ENCODE measurements at places on chromosomes 2 and 18.

GRCh38 chr2:96882230-96882629, 12.3 kb upstream of the SEMA4C start:
- no peak for DNase-seq

- DNase-seq, result no peak
These were observed 219.3 kb downstream of the PIEZO2 start for GRCh38 chr18:10930076-10930475.

GRCh38 chr2:191218292-191218898, 26.8 kb upstream of the MYO1B start:
- peak; percentile 6 for DNase-seq

DNA sequence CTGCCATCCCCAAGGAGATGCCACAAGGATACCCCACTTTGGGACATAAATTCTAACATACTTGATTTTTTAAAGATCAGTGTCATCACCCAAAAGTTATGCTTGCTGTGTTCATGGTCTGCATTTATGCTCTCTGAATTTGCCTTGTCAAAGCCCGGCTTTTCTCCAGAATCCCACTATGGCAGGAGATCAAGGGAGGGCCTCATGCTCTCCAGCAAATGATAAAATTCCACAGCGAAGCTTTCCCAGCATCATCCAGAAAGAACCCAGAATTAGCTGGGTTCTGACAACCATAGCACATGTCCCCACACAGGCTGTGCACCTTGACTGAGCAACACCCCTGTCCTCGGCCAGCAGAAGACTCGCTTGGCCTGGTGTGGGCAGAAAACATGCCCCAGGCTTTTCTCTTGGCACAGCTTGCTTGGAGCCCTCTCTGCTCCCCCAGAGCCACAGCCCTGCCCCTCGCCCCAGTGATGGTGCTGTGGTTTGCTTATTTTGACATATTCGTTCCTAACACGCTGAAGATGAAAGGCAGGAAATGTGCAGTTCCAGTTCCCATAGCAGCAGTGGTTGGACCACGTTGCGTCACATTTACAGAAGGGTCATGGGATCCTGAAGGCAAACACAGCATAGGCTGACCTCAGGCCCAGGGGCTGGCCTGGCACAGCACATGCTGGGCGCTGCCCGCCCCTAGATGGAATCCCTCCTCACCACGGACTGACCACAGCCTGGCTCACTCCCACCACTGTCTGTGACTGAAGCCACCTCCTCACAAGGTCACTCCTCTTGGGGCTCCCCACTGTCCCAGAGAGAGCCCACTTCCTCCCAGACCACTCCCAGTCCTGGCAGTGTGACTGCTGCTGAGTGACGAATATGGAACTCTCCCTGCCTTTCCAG, 14.1 kb upstream of the CHRNA1 start:
- DNase-seq, result no peak

DNA sequence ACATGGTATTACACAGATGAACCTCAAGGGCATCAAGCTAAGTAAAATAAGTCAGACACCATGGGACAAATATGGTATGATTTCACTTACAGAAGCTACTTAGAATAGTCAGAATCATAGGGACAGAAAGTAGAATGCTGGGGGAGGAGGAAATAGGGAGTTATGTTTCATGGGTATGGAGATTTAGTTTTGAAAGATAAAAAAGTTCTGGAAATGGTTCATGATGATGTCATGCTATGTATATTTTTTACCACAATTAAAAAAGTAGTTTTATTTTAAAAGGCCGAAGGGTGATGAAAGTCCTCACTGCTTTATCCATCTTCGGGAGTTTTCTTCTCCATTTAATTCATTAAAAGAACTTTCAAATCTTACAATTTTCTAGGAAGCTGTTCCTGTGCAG, 181.9 kb downstream of the CALCRL start:
- no peak for DNase-seq

DNA sequence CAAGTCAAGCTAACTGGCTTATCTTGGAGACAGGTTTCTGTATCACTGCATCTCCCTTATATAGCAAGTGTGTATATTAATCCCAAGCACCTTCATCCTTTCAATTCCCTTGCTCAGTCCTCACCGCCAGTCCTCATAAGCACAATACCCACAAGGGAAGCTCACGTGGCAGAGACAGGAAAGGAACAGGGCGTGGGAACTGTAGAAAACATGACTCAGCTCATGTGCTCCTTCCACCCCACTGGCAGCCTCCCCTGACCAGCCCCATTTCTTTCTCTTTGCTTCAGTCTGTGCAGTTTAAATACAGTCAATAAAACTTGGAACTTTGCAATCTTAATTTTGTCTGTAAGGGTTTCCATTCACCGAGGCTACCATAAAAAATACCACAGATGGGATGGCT, 36.5 kb upstream of the CDH19 start:
- no peak for DNase-seq

GRCh38 chr18:3016585-3017297, 3.8 kb upstream of the LPIN2 start:
- DNase-seq, result no peak
